ENCODE measurements at places on chromosomes 2 and 18. TPM values are rescaled to one million over a fixed set of nuclear protein-coding genes. Genes with fewer than 3 reads are reported as not detected.

DNA sequence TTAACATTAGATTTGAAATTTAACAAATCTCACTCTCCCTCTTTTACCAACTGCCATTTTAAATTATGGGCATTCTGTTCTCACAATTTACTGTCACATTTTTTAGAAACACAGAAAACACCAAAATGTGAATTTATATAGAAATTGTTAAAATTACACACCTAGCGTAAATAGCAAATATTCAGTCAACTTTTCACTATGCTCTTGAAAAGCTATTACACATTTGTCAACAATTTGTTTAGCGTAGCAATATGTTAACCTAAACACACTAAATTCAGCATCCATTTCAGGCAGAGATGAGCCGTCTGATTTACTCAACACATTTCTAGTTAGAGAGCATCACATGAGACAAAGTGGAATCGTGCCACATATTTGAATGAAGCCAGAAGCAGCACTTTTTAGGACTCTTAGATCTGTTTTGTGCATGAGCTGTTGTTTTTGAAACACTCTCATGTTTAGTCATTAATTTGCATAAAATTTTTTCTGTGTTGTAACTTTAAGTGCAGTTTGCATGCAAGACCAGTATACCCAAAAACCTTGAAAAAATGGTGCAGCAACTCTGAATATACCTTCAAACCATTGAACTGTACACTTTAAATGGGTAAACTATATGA lies 8.2 kb downstream of the TTC32 start:
- DNase-seq, result no peak

GRCh38 chr18:7116792-7117389 lies 706 bp downstream of the LAMA1 start:
- DNase-seq, result no peak

DNA sequence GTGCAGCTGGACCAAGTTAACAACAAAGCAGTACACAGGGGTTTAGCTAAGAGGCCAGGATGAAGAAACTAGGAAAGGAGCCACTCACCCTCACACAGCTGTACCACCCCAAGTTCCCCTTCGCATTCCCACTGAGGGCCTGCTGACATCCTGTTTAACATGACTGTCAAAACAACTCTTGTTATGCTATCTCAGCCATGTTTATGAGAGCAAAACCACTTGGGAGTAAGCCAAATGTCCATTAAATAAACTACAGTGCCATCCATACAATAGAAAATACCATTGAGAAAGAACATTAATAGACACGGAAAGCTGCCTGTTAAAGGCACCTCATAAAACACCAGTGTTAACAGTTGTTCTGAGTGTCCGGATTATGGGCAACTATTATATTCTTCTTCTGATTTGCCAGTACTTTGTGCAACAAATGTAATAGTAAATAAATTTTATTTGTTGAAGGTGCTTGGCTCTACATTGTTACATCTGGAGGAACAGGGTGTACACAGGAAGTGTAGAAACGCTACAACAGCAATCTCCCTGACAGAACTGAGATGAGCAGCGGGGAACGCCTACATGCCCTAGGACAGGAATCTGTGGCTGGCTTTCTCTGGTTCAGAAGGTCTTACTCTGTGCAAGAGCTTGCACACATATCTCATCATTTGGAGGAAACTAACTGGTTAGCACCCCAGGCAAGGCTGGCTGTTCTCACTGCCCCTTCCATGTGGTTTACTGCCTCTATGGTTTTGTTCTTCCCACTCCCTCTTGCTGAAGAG lies 85.6 kb downstream of the EHD3 start:
- DNase-seq, result peak; percentile 83

DNA sequence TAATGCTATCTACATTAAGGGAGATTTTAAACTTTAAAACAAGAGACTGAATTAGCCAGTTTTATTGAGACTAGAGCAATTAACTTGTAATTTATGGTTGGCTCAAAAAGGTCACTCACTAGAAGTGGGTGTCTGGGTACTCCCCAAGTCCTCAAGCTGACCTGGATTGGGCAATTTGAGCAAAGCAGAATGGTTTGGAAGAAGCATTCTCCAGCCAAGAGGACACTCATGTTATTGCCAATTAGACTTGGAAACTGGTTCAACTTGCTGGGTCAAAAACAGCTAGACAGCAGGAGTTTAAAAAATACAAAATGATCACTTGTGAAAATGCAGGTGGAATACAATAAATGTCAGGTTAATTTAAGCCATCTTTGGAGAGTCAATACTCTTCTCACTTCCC lies 29.5 kb upstream of the MYO1B start:
- no peak for DNase-seq

DNA sequence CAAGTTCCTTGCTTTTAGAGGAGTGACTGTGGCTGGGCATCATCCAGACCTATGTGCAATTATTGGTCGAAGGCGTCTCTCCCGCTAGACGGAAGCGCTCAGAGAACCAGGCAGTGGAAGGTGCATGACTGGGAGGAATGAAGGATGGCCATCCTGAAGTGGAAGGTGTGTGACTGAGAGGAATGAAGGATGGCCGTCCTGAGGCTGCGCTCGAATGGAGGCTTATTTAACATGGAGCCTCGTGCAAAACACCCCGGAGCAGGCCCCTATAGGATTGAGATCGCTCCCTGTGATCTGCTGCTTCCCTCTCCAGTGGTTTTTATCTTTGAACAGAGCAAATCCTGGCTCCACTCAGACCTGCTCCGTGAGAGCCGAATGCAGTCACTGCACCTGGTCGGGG lies 140.2 kb upstream of the ID2 start:
- no peak for DNase-seq

GRCh38 chr2:5782103-5782502 lies 89.9 kb downstream of the SOX11 start:
- no peak for DNase-seq

DNA sequence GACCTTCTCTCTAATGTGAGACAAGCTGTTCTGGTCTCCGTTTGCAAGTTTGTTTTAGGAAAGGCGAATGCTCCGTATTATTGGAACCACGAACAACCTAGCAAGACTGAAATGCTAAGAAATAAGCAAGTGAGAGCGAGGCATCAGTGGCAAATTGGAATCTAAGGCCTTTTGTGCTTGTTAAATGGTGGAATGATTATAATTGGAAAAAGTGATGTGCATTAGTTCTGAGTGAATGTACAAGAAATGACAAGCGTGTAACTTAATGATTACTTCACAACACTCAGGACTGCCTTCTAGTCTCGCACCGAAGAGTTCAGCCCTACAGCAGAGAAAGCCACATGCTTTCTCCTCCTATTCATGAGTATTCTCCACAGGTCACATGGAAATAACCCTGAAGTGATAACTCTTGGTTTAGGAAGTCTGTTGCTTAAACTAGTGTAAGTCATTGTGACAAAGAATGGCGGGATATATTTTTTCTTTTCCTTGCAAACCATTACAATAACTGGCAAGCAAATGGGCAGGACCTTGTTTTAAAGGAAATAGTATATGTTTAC lies 392.2 kb upstream of the FIGN start:
- no peak for DNase-seq

GRCh38 chr2:145649061-145649460 lies 1129.1 kb upstream of the ZEB2 start:
- DNase-seq, result no peak

DNA sequence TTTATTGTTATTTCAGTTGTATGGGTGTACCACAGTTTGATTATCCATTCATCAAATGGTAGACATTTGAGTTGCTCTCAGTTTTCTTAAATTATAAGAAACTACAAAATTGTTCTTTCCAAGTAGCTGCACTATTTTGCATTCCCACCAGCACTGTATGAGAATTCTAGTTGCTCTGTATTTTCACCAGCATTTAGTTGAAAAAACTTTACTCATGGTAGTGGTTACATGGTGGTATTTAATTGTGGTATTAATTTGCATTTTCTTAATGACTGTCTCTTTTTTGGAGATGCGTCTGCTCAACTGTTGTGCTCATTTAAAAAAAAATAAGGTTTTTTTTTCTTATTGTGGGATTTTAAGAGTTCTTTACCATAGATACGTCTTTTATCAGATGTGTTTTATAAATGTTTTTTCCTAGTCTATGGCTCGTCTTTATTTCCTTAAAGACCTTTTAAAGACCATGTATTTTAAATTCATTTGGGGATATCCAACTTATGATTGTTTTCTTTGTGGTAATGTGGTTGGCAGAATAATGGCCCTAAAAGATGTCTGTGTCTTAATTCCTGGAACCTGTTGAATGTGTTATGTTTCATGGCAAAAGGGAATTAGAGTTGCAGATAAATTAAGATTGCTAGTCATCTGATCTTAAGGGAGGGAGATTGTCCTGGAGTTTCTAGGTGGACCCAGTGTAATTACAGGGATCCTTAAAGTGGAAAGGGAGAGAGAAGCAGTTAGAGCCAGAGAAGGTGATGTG lies 37.4 kb downstream of the UBE2F start:
- no peak for DNase-seq

DNA sequence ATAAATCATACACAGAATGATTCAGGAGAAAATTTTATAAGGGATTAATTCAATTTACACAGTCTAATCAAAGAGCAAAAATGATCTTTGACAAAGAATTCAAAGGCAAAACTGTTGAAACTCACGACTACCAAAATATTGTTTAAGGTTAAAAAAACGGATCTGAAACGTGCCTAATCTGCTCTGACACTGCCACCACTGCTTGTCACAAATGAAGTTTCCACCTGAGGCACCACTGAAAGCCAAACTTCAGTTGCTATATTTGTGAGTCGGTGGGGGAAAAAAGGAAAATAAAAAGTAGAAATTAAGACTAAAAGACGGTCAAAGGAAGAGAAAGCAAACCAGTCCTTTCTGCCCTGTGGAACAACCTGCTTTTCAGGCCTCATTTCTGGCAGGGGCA lies 140.6 kb upstream of the DNMT3A start:
- DNase-seq, result peak; percentile 20

- DNase-seq, result no peak
Observed at GRCh38 chr2:200223205-200223784, 83.2 kb upstream of the SPATS2L start.

DNA sequence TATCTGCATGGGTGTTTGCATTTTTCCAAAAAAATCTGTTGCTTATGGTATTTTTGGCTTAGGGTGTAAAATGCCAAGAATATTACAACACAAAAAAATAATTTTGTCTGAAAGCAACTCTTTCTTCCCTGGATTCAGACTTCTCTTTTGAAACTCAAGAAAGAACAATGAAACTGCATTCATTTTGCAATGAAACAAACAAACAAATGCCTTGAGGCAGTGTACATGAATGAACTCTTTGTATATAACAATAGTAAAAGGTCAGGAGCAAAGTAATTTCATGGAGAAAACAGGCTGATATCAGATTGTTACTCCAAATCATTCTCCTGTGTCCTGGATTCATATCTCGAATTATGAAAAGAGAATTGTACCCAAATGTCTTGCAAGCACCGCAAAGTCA lies 301.6 kb upstream of the CDH20 start:
- DNase-seq, result no peak

DNA sequence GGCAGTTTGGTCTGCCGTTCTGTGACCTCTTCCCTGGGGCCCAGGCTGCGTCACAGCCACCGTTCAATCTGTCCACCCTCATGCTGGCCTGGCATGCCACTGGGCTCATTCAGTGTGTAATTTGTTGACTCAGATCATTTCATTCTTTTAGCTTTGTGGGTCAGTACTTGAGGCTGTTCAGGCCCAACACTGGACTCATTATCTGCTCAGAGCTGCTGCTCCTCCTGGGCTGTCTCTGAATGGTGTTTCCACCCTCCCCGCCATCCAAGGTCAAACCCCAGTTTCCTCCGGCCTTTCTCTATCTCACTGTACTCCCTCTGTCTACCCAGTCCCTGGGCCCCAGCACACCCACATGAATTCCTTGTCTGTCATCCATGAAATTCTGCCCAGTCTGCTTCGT lies 152.4 kb upstream of the NCK2 start:
- no peak for DNase-seq

DNA sequence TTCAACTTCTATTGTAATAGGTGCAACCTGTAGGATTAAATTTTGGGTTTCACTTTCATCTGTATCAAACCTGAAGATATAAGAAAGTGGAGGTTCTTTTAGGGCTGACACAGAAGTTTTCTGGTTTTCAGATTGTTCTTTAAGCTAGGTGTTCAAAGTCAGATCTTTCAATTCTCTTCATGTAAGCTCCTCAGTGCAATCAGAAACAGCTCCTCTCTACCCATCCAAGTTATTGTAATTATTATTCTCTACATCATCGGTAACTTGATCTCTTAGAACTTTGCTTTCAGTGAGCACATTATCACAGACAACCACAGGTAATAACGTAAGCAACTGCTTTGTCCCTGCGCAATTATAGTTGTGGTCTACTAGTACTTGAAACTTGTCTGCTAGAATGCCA lies 179.4 kb downstream of the MYCN start:
- DNase-seq, result no peak

DNA sequence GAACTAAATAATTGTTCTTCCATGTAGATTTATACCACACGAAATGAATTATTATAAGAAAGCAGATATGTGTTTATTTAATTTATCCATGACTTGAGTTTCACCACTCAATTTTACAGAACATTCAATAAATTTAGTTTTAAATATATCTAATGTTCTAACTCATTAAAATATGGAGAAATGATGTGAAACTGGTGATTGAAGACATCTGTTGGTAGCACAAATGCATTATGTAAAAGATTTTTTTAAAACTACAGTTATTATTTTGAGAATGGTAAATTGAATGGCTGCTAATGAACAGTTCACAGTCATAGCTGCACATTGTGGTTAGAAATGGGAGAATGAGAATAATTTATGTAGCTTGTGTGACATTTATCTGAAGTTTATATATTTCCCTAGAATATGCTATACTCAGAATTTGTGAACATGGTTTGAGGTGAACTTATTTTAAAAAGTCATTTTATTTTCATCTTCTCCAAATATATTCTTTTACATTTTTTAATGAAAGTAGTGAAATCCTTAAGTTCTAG lies 203.5 kb downstream of the DPP4 start:
- DNase-seq, result no peak

GRCh38 chr2:40258135-40258457 lies 193.8 kb downstream of the SLC8A1 start:
- DNase-seq, result no peak

- DNase-seq, result no peak
Observed at GRCh38 chr18:54828986-54829385, 709 bp downstream of the RAB27B start.

The MROH2A gene
- 1.6 TPM for total RNA-seq

The CRYGD gene
- total RNA-seq, result not detected

The IL36A gene
- not detected for total RNA-seq

The NDC80 gene
- total RNA-seq, result 5.0 TPM

The ANKRD53 gene
- 3.5 TPM for total RNA-seq

The UCN gene
- not detected for total RNA-seq

The SATB2 gene
- 87.2 TPM for total RNA-seq

The AGXT gene
- total RNA-seq, result 1.5 TPM

The GAREM1 gene
- 29.9 TPM for total RNA-seq

The KLHL30 gene
- total RNA-seq, result 0.27 TPM

The PER2 gene
- total RNA-seq, result 33.1 TPM

The CROCC2 gene
- 0.83 TPM for total RNA-seq

All from Peyer's patch (tissue), 4 donors.